ENCODE measurements at places on chromosomes 4 and X.

DNA sequence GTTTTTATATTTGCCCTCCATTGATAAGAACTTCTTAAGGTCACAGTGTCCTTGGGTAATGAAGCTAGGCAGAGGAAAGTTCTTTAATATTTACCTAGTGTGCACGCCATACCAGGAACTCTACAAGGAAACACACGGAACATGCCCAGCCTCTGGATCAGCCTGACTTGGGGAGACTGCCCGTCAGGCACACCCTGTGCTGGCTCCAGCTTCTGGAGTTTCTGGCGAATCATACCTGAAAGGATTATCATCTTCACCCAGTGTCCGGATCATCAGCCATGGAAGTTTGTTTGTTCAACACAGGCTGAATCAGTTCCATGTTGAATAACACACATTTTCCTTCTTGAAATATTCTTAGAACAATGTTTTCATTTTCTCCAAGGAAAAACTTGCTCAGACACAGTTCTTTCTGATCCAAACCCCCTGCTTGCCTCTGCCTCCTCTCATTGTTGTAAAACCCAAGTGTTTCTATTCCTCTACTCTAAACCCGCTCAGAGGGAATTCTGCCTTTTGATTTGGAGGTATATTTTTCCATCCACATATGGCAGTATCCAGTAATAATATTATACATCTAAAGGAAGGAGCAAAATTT, 176.7 kb downstream of the SHROOM3 start:
- no peak for DNase-seq

- DNase-seq, result no peak
Observed at GRCh38 chr4:102247041-102247440, 98.2 kb downstream of the SLC39A8 start.

GRCh38 chr4:132065940-132066495, 1083.1 kb upstream of the PCDH10 start:
- DNase-seq, result no peak

GRCh38 chr4:82561786-82562563, at the start of gene TMEM150C:
TMEM150C (minus strand) TSS chr4:82561988; CDS start chr4:82504657, 57,331 bp downstream.
- DNase-seq, result peak; percentile 41

DNA sequence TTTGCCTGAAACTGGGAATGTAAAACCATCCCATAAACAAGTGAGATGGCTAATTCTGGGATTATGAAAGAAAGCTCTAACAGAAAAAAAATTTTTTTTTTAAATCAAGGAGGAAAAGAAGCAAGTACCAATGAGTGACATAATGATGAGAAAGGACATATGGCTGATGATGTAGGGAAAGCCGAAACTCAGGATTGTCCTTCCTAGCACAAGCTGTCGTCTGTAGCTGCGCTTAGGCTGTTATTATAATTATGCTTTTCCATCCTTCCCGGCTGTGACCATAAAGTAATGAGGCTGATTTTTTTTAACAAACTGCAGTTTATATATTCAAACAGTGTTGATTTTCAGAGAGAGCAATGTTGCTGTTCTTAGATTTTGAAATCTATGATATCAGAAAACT, 209.8 kb upstream of the NOCT start:
- DNase-seq, result no peak

DNA sequence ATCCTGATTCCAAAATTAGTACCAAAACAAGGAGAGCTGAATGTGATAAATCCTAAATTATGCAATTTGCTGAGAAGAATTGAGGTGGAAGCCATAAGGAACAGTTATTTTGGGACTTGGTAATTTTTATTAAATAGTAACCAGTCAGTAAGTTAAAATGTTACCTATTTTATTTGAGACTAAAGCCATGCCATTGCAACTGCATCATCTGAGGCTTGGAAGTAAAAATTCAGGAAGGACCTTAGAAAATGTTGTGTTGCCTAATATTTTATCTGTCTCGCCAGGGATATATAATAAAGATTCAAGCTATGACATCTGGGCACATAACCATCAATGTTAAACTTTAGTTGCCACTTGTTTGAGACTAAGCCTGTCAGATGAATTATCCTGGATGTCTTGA, 341.3 kb upstream of the MAGEB16 start:
- DNase-seq, result no peak

DNA sequence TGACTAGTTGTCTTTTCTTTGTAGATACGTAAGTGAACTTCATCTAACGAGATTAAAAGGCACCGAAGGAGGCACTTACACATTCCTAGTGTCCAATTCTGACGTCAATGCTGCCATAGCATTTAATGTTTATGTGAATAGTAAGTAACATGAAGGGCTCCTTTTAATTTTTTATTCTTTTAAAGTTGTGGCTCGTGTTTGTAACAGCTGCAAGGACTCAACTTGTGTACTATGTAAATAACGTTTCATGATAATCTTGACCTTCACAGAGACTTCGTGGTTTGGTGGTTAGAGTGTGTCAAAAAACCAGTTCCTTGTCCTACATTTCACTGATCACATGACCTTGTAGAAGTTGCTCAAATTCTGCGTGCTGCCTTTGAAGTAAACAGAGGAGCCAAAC, 51.6 kb downstream of the KIT start:
- DNase-seq, result no peak

DNA sequence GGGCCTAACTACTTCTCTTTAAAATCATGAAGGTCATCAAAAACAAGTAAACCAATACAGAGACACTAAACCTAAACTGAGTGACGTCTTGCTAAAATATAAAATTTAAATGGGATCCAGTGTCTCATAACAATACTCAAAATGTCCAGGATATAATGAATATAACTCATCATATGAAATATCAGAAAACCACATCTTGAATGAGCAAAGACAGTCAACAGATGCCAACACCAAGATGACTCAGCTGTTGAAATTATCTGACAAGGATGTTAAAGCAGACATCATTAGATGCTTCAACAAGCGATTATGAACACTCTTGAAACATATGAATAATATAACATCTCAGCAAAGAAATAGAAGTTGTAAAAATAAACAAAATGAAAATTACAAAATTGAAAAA, 8.3 kb downstream of the NAP1L2 start:
- no peak for DNase-seq
